ENCODE measurements at places on chromosomes 4 and X.

DNA sequence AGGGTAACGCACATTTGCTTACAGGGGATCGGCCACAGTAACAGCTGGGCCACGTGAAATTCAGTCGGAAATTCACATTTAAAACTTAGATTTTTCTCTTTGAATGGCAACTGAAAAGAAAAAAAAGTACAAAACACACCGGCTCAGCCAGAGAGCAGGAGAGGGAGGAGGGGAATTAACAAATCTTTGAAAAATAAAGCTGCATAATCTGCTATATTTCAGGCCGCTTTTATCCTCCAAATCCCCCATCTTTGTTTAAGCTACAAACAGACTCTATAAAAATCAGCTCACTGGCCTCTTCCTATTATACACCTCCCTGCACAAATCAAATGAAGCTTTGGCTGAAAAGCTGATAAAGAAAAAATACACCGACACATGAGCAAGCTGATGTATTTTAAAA is 169.1 kb downstream of the LDB2 start:
- no peak for DNase-seq

DNA sequence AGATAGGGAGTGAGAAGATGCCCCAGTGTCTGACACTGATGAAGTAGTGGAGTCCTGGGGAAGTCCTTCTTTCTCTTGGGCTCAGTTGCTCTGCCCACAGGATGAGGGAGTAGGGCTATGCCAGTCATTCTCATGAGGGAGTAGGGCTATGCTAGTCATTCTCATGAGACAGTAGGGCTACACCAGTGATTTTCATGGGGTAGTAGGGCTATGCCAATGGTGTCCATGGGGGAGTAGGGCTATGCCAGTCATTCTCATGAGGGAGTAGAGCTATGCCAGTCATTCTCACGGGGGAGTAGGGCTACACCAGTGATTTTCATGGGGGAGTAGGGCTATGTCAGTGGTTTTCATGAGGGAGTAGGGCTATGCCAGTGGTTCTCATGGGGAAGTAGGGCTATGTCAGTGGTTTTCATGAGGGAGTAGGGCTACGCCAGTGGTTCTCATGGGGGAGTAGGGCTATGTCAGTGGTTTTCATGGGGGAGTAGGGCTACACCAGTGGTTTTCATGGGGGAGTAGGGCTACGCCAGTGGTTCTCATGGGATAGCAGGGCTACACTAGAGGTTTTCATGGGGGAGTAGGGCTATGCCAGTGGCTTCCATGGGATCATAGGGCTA is 43.3 kb upstream of the SOD3 start:
- DNase-seq = no peak

DNA sequence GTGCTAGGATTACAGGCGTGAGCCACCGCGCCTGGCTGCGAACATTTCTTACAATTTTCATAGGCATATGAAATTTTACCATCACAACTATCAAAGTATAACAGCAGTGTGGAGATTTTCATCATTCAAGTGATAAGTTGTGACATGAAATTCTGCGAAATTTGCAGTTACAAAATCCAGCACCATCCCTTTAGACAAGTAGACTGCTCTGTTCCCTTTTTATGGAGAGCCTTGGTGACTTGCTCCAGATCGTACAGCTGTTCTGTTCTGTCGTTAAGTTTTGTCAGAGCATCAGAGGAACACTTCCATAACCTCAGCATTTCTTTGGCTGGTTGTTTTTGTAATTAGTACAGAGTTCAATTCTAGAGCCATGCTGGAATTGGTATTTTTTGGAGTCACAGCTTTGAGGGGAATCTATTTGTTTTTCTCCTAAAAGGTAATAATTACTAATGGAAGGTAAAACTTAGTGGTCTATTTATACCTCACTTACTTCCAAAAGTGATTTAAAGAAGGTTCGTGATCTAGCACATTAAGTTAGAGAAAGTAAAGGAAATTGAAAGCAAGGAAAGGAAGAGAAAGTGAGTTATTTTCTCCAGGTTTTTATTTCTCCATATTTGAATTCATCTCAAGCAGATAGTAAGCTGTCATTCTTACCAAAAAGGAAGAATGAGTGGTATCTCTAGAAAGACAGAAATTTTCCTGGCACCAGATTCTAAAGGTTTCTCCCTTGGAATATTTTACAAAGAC is 22.1 kb downstream of the ZRSR2 start:
- DNase-seq = no peak

GRCh38 chr4:121226362-121226761 is 62.2 kb upstream of the TNIP3 start:
- no peak for DNase-seq

DNA sequence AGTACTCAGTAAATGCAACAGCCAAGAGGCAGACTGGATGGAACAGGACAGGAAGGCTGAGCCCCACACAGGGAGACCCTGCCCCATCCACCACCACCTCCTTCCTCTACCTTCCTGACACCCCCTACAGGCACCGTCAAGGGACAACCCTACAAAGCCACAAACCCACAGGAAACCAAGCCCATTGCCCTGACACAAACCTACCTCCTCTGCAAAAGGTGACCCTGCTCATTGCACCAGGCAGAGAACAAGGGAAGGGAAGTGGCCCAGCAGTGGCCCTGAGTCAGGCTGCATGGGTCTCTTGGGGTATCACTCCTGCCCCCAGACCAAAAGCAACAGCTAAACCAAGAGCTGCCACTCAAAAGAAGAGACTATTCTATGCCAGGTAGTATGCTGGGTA is 21.0 kb downstream of the JAKMIP1 start:
- DNase-seq = no peak

- DNase-seq = no peak
These were observed 109.6 kb downstream of the PACRGL start for GRCh38 chr4:20809812-20810211.

DNA sequence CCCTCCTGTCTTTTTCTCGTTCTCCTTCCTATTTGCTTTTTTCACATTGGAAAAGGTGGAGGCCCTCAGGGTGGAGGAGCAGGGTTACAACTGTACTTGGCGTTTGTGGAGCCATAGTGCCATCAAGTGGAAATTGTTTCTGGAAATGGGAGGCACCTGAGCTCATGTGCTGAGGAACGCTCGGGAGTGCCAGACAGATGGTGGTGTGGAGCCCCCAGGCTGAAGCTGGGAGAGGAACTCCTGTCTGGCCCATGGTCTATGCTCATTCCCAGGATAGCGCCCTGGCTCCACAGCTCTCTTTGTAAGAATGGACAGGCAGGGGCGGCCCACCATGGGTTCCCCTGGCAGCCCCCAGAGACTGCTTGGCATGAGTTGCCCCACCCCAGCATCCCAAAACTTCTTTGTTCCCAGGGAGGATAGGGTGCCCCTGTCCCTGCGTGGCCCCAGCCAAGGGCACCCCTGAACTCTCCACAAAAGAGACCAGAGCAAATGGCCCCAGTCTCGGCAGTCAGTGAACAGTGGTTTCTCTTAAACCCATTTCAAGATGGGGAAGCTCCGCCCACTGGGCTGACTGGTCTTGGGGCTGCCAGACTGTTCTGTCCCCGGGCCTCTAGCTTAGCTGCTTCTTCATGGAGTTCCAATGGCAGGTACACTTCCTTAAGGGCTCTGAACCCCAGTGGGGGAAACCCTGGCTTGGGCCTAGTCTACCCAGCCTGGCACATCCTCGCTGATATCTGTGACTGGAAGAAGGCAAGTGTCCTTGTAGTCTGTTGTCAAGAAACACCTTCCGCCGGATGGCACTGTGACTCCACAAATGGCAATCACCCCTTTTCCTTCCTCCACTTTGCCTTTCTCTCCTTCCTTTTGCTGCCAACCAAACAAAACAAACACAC is 70.1 kb downstream of the NBDY start:
- no peak for DNase-seq
